ENCODE measurements at places on chromosomes 13 and 19.

GRCh38 chr13:20360835-20361412 is 128.8 kb upstream of the GJB6 start:
- DNase-seq: no peak

GRCh38 chr13:79647533-79647932 is 166.6 kb downstream of the NDFIP2 start:
- DNase-seq: no peak

- DNase-seq: no peak
These were observed 172.5 kb downstream of the POU4F1 start for GRCh38 chr13:78430811-78431210.

GRCh38 chr19:12075538-12076139 is 11.1 kb downstream of the ZNF844 start:
- DNase-seq: no peak

GRCh38 chr19:7930765-7931164 is 4.8 kb upstream of the CTXN1 start:
- DNase-seq: no peak

Measured in iris pigment epithelial cell (primary cell).